ENCODE measurements at places on chromosomes 12 and 14. TPM values are rescaled to one million over a fixed set of nuclear protein-coding genes. Genes with fewer than 3 reads are reported as not detected.

DNA sequence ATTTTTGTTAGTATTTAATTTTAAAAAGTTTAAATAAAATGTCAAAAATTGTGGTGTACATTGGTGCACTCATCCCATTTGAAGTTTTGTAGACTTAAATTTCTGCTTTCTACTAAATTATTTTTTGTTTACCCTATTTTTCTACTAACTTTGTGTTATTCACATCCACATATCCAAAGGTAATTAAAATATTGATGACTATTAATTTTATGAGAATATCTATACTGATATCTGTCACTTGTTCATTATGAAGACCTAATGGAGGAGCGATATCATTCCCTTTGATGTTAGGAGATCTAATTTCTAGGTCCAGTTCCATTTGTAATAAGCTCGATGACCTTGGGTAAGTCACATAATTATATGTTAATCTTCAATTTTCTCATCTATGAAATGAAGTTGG is 325.7 kb upstream of the STXBP6 start:
- DNase-seq = no peak

DNA sequence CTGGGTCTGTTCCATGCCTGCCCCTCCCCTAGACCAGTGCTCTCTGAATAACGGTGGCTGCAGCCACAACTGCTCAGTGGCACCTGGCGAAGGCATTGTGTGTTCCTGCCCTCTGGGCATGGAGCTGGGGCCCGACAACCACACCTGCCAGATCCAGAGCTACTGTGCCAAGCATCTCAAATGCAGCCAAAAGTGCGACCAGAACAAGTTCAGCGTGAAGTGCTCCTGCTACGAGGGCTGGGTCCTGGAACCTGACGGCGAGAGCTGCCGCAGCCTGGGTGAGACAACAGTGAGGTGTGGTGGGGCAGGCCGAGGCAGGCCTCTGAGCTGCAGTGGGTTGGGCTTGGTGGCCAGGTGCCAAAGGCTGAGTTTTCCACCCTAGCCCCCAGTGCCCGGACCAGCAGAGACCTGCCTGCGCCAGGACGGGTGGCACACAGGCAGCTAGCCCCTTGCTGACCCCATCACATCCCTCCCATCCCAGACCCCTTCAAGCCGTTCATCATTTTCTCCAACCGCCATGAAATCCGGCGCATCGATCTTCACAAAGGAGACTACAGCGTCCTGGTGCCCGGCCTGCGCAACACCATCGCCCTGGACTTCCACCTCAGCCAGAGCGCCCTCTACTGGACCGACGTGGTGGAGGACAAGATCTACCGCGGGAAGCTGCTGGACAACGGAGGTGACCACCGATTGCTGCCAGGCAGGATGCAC is 28.2 kb upstream of the LRP1-AS start:
- no peak for DNase-seq

- DNase-seq = no peak
Measured at GRCh38 chr12:3617565-3617964, 126.6 kb downstream of the PRMT8 start.

DNA sequence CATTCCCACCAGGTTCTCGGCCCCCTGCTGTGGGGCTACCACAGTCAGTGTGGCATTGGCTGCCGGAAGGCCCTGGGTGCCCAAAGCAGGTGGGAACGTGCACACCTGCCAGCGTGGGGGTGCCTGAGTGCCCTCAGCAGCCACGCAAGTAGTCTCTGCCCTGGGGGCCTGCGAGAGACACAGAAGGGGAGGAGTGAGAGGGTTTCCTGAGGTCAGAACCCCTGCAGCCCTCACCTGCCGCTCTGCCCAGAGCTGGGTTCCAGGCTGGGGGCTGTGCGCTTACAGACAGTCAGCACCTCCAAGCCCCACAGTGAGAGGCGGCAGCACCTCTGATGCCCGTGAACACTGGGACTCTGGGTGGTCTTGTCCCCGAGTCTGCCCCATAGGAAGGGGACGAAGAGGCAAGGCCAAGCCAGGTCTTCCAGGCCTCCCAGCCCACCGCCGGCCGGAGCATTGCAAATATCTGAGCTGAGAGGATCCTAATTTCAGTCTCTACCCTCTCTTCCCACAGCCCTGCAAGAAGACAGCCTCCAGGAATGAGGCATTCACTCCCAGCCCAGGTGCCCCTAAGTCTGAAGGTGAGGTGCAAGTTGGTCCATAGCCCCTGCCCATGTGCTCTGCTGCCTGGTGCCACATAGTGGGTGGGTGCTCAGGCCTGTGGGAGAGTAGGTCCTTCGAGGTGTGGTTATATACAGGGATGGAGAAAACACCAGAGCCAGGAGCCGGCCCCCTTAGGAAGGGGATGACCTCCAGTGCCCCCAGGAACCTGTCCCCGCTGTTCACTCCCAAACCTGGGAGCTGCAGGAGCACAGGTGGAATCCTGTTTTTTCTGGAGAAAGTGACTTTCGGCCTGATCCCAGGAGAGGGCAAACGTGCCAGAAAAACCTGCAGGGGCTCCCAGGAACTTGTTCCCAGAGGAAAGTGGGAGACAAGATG is 291.1 kb upstream of the RTL1 start:
- DNase-seq = no peak

DNA sequence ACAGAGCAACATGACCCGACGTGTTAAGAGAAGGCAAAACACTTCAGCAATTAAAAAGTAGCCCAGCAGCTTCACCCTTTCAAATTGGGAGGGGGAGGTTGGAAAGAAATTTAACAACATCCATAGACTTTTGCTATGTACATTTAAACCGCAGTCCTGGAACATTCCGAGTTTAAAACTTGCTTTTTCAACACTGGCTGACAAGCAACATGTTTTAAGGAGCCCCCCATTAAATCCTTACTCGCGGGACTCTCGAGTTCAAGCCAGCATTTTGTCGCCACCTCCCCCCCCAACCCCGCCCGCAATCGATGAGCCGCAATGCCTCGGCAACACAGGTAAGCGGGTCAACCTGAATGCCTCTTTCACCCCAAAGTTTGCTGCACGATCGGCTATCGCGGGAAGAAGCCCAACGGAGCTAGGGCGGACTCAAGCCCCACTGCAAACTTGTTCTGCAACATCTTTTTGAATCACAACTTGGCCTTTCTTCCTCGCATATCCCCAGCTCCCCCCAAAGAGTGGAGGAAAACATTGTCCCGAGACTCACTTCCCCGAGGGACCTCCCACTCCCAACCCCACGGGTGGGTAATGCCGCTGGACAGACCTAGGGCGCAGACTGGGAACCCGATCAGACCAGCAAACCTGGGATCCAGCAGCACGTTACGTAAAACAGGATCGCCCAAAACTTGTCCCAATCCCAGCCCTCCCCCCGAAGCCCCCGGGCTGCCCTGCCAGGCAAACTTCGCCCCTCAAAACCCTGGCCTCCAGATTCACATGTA is 777 bp downstream of the ZFP36L1 start:
- peak; percentile 15 for DNase-seq

DNA sequence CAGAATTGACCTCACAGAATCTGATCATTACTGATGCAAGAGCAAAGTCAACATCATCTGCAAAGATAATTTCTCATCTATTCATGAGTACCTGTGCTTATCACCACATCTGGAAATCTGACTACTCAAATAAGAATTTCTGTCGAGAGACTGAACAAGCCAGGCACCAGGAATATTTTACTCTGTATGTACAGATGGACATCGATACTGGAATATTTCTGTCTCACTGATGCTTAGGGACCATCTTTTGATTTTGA is 105.2 kb downstream of the BICD1 start:
- no peak for DNase-seq

The ANP32D gene
- not detected for total RNA-seq

DNA sequence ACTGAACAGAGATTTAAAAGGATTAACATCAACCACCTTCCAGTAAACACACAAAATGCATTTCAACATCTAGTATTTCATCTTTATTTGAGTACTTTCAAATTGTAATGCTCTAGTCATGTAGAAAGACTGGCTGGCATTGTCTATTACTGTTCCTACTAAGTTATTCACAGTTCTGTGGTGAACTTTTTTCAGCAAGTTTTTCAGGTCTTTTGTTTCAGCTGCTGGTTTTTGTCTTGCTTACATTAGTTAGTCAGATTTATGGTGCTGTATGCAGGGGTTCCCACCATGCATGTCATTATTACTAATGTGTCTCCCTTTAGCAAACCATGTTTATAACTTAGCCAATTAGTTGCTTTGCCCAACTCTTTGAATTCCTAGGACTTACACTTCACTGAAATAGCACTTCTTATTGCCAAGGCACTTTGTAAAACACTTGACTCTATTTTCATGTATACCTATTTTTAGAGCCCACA is 253.4 kb upstream of the KITLG start:
- DNase-seq = no peak

The ASCL1 gene
- total RNA-seq = not detected

The EML5 gene
- total RNA-seq = 3.2 TPM

The SYCP3 gene
- 0.22 TPM for total RNA-seq

DNA sequence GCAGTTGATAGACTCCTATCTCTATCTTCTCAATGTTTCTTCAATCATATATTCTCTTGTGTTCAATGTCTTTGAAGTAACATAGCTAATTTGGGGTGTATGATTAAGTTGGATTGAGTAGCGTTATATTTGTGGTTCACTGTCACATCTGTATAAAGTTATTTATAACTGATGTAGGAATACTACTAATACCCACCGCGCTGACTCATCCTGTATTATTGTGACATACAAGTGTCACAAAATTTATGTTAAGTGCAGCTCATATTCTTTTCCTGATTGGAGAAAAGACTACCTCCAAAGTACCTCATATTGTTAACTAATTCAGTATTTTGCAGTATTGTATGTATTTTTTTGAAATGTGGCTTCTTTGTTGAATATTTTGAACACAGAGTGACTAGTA is 940.8 kb downstream of the SLC6A15 start:
- no peak for DNase-seq

The GYS2 gene
- not detected for total RNA-seq

The EPYC gene
- total RNA-seq = not detected

The OR4K15 gene
- not detected for total RNA-seq

DNA sequence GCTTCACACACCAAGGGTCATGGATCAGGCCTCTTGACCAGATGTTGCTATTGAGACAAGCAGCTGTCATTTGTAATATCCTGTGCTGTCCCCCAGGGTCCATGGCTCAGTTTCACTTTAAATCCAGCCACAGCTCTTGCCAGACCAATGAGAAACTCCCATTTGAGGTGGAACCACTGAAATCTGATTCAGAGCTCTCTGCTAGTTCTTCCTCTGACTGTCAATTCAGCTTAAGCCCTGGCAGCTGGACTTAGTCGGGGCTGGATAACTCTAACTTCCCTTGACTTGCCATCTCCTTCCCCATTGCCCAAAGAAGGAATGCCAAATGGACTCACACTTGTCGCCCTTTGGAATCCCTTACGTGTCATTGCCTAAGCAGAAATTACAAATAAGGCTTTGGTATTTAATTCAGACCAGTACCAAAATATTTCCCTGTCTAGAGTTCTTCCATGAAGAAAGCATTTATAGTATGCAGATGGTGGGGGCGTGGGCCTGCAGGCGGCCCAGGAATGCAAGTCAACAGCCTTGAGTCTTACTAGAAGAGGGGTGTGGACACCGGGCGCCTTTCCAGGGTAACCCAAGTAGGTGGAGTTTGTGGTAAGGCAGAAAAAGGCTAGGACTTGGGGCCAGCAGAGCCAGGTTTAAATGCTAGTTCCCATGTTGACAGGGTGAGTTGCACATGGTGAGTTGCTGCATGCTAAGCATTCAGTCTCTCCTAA is 96.9 kb upstream of the TMPO start:
- no peak for DNase-seq

The NR1H4 gene
- total RNA-seq = not detected

GRCh38 chr12:65611396-65611795 is 212.9 kb upstream of the HMGA2 start:
- no peak for DNase-seq

The CARMIL3 gene
- total RNA-seq = 1.5 TPM

The GPRC5D gene
- total RNA-seq = not detected

The GLI1 gene
- total RNA-seq = 0.55 TPM

DNA sequence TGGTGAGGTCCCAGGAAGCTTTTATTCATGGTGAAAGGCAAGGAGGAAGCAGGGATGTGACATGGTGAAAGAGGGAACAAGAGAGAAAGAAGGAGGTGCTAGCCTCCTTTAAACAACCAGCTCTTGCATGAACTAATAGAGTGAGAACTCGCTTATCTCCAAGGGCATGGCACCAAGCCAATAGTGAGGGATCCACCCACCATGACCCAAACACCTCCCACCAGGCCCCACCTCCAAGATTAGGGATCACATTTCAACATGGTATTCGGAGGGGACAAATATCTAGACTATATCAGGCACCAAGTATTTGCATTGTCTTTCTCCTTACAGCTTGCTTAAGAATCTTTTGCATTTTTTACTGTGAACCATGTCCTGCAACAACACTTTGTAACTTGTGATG is 91.9 kb upstream of the DHRS4 start:
- no peak for DNase-seq

GRCh38 chr12:97380440-97380839 is 82.2 kb upstream of the RMST start:
- no peak for DNase-seq

DNA sequence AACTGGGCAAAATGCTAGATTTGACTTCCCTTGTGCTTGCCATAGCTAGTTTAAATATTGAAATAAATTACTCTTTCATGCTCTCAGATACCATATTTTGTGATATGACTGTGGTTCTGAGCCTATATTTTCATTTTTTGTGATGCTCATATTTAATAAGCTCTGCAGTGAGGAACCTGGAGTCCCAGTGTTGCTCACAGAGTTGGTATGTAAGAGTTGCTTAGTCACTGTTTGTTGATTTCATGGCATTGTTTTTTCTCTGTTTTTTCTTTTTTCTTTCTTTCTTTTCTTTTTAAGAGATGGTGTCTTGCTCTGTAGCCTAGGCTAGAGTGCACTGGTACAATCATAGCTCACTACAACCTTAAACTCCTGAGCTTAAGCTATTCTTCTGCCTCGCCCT is 750.5 kb upstream of the TMEM132C start:
- no peak for DNase-seq

The TPPP2 gene
- total RNA-seq = not detected

DNA sequence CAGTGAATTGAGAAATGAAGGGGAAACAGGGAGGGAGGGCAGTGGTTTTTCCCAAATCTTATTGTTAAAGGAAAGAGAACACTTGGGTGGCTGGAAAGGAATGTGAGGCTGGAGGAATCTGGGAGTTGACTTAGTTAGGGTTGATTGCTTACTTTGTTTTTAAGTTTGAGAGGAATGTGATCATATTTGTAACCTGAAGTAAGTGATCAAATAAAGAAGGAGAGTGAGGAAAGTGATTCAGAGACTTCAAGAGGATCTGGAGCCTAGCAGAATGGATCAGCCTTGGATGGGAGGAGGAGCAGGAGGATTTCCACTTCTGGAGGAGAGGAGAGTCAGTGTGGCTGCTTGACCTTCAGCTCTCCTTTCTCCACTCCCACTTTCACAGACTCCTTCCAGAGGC is 6.0 kb upstream of the LRP6 start:
- DNase-seq = no peak

GRCh38 chr12:31001581-31002360 is 71.9 kb upstream of the DDX11 start:
- no peak for DNase-seq

The SLC15A5 gene
- not detected for total RNA-seq

The GUCY2C gene
- total RNA-seq = not detected

DNA sequence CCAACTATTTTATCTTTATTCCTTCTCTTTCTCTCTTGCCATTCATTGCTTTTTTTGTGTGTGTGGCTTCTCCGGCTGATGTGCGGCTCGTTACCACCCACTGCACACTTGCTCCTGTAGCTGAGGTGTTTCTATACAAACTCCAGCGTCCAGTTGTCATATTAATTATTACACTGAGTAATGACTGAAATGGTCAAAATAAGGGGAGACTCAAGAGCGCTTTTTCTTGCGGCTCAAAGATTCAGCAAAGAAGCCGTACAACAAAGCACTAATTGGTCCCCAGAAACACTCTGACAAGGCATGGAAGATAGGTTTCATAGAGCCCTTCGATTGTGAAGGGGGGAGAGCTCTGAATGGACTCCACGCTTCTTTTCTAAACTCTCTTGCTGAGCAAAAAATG is 5.6 kb upstream of the ASCL1 start:
- DNase-seq = no peak
